NCI-H2081 treated with DMSO at 0.1 percent for 48 hours (cell line): ENCODE measurements at places on chromosomes 13 and 19.

DNA sequence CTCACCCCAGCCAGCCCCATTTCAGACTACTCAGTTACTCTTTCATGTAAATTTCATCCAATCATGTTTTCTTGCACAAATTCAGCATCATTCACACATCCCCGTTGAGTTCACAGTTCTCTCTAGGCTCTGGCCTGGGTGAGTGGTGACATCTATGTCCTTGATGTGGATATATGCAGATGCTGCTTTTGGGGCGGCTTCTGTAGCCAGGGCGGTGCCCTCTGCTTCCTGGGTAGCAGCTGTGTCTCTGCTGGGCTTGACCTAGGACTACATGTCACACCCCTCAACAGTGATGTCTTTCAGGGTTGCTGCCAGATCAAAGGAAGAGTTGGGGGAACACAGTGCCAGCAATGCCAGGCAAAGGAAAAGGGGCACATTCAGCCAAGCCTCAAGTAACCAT is 68.5 kb upstream of the KCTD15 start:
- DNase-seq, result no peak

GRCh38 chr13:38850868-38851626 is 139.6 kb downstream of the STOML3 start:
- DNase-seq, result no peak

- DNase-seq, result no peak
Observed at GRCh38 chr13:106373989-106374572, 161.4 kb downstream of the EFNB2 start.

GRCh38 chr19:7230826-7231225 is 63.4 kb downstream of the INSR start:
- no peak for DNase-seq

GRCh38 chr19:18580311-18580710 is 8.3 kb upstream of the REX1BD start:
- DNase-seq, result no peak
